ENCODE measurements at places on chromosomes 3 and 15.

DNA sequence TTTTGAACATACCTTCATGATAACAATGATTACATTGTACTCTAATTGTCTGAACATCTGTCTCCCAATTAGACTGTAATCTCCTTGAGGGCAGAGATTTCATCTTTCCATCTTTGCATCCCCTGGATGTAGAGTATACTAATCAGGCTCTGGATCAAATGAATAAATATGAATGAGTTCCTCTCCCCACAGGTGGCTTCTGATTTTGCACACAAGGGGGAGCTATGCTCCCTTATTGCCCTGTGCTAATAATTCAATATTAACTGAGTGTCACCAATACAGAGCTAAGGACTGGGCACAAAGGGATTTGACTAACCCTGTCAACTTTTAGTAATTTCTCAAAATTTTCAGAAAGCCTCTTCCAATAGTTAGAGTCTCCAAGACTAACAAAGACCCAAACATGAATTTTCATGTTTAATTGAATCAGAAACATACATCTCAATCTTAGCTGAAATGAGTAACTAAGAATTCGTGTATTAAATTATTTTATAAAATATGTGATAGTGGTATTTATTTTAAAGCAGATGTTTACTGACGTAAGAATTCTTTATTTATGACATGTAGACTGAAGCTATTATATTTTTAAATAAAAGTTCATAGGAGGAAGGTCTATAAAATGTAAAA lies 3.0 kb downstream of the DUOXA1 start:
- DNase-seq: no peak

- no peak for DNase-seq
Observed at GRCh38 chr3:60855250-60855649, 396.0 kb downstream of the FHIT start.

GRCh38 chr3:13364602-13365271 lies 55.4 kb downstream of the NUP210 start:
- no peak for DNase-seq

- no peak for DNase-seq
Observed at GRCh38 chr3:11705049-11705448, 61.3 kb upstream of the VGLL4 start.

- DNase-seq: no peak
Observed at GRCh38 chr3:43389388-43390254, 103.3 kb downstream of the SNRK start.

- no peak for DNase-seq
Observed at GRCh38 chr3:43012174-43012573, 33.1 kb downstream of the GASK1A start.

DNA sequence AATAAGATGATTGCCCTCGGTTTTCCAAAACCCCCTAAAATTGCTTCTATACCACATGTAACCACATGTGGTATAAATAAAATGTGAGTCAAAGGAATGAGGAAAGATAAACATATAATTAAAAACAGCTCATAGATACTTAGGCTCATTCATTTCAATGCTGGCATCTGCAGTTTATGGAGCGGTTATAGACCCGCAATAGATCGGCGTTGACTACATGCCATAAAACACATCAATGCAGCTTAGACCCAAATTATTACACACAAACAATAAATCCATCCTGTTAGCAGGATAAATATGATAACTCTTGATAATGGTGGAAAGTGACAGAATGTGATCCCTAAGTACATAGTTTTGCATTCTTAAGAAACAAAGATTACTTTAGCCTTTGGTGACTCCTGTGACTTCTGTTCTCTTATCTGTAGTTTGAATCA lies 143.7 kb downstream of the NR2F2 start:
- DNase-seq: no peak

GRCh38 chr15:39888809-39889208 lies 31.3 kb downstream of the GPR176 start:
- DNase-seq: no peak

GRCh38 chr15:37789881-37790280 lies 144.6 kb upstream of the TMCO5A start:
- no peak for DNase-seq

DNA sequence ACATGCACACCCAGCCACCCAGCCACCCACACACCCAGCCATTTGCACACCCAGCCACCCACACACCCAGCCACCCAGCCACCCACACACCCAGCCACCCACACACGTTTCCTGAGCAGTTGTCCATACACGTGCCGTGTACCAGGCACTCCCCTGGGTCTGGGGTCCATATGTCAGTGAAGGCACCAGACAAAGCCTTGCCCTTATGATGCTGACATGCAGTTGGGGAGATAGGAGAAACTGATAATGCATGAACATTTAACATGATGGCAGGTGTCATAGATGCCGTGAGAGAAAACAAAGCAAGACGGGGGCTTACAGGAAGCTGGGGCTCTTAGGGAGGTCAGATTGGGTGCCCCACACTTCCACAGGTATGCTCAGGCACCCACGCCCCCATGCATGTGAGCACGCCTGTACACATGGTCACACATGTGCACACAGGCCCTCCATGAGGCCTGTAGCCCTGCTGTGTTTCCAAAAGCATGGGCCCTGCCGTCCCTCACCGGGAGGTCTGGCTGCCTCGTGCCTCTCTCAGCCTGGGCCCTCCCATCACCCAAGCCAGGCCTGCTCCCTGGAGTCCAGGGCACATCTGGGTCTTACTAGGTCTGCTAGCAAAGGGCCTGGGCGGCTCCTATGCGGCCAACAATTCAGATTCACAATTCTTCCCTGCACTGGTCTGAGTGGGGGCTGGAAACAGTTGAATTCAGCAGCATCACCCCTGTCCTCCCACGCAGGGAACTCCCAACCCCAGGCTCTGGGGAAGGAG lies 3.6 kb upstream of the DNAJB8 start:
- no peak for DNase-seq

DNA sequence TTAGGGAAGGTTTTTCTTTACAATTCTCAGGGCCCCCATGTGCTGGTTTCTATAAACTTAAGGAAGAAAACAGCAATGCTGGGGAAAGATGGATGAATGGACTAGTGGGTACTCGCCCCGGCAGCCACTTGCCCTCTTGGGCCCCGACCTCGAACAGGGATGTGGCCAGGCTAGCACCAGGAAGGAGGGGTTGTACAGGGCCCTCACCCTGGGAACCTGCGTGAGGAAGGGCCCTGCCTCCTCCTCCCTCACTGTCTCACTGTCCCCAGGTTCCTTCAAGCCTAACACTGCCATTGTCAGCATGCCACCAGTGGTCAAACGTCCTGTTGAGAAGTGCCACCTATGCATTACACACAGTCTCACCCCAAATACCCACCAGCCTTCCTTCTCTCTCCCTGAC lies 9.1 kb downstream of the ADAMTS17 start:
- DNase-seq: no peak

- no peak for DNase-seq
Observed at GRCh38 chr3:95084738-95085137, 1021.9 kb downstream of the NSUN3 start.

GRCh38 chr3:134093956-134094355 lies 64.2 kb upstream of the SLCO2A1 start:
- no peak for DNase-seq

Data from sciatic nerve (tissue), 2 donors.